ENCODE measurements at places on chromosomes 5 and 9.

GRCh38 chr5:108521841-108522506 is 140.1 kb upstream of the FBXL17 start:
- no peak for DNase-seq

DNA sequence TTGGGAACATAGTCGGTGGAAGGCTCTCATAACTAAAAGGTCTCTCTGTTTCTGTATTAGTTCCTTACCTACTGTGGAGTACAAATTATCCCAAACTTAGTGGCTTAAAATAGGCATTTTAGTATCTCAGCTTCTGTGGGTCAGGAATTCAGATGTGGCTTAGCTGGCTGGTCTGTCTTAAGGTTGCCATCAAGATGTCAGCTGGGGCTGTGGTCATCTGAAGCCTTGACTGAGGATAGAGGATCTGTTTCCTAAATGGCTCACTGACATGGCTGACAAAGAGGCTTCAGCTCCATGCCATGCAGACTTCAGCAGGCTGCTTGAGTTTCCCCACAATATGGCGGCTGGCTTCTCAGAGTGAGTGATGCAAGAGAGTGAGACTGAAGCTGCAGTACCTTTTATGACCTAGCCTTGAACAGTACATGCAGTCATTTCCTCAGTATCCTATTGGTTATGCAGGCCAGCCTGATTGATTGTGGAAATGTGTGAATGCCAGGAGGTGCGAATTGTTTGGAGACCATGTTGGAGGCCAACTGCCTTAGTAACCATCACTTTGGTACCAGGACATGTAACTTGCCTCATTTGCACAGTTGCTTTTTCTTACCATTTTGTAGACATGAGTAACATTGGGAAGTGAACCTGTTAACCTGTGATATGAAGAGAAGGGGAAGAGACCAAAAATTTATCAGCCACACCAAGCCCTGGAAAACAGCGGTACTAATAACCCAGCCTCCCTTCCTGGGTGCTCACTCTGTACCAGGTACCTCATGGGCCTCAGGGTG is 152.8 kb upstream of the IER5L start:
- no peak for DNase-seq

- DNase-seq: no peak
Measured at GRCh38 chr5:31866166-31866565, 227.2 kb downstream of the PDZD2 start.

DNA sequence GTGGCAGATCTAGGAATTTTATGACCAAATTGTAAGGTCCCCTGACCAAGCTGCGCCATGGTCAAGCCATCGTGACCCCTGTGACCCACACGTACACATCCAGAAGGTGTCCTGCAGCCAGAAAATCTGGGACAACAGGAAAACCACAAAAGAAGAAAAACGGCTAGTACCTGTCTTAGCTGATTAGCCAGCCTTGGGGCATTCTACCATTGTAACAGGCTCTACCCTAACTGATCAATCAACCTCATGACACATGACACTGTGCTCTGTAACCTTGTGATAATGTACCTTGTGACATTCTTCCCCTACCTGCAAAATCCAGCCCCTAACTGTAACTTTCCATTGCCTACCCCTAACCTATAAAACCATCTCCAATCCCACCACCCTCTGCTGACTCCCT is 43.6 kb downstream of the SPTLC1 start:
- DNase-seq: no peak

DNA sequence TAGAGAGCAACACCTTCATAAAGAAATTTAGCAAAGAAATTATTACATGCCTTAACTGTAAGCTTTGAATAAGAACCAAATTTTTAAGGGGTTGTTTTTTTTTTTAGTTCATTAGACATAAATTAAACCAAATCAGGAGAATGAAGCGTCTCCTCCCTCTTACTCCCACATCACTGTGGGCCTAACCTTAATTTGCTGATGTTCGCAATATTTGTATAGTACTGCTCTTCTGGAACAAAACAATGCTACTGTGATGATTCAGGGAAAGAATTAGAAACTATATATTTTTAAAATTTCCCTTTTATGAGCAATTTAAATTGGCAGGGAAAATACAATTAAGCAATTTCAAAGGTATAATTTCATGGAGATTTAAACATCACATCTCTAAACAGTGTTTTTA is 275.0 kb upstream of the C9orf72 start:
- no peak for DNase-seq

GRCh38 chr5:41356786-41357185 is 143.5 kb upstream of the C6 start:
- DNase-seq: no peak

- no peak for DNase-seq
Measured at GRCh38 chr9:107615321-107615720, 125.8 kb upstream of the KLF4 start.

DNA sequence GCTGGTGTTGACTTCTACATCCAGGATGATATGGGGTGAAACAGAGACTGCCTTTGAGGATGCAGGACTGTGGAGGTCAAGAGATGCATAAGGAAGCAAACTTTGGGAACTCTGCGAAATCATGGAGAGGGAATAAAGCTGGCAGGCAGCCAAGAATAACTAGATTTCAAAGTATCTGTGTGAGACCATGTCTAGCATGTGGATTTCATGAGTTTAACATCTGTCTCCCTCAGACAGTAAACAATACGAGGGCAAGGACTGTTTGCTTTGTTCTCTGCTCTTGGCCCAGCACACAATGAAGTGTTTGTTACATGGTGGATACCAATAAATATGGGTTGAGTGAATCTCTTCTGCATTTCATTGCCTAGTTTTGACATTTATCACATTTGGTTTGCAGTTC is 71.3 kb downstream of the RASEF start:
- DNase-seq: no peak

DNA sequence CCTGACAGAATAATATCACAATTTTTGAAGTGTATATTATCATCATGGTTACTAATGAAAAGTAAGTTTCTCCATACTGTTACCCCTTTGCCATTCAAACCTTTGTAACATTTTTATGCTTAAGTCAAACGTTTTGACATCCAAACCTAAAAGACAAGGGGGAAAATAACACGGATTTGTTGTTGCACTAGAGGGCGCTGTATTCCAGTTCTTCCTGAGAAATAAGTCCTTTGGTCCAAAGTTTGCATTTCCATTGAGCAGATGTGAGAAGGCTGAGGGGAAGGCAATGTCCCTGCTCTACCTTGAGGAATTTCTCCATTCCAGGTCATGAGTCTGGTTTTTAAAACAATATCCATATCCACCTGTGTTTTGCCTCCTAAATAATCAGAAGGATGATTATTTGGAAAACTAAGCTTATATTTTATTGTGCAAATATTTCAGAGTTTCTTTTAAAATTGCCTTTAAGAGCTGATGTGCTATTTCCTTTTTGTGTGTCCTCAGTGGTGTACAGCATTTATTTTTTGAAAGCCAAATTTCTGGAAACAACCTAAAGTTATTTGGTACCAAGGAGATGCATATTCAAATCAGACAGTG is 9.7 kb downstream of the LECT2 start:
- DNase-seq: no peak

DNA sequence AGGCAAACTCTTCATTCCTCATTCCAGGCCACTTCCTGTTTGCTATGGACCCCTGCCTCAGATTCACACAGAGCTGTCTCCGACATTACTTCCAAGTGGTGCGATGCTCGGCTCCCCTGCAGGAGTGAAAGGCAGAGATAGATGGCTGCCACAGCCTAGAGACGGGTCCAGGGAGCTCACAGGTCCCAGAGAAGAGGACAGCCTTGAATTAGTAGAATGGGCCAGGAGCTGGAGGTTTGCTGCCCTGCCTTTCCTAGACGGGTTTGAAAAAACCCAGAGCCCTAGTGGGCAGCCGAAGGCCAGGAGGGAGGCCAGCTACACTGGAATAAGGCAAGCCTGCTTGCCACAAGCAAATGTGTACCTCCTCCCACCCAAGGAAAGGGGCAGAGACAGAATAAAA is 1.8 kb downstream of the ANKRD34B start:
- DNase-seq: no peak

DNA sequence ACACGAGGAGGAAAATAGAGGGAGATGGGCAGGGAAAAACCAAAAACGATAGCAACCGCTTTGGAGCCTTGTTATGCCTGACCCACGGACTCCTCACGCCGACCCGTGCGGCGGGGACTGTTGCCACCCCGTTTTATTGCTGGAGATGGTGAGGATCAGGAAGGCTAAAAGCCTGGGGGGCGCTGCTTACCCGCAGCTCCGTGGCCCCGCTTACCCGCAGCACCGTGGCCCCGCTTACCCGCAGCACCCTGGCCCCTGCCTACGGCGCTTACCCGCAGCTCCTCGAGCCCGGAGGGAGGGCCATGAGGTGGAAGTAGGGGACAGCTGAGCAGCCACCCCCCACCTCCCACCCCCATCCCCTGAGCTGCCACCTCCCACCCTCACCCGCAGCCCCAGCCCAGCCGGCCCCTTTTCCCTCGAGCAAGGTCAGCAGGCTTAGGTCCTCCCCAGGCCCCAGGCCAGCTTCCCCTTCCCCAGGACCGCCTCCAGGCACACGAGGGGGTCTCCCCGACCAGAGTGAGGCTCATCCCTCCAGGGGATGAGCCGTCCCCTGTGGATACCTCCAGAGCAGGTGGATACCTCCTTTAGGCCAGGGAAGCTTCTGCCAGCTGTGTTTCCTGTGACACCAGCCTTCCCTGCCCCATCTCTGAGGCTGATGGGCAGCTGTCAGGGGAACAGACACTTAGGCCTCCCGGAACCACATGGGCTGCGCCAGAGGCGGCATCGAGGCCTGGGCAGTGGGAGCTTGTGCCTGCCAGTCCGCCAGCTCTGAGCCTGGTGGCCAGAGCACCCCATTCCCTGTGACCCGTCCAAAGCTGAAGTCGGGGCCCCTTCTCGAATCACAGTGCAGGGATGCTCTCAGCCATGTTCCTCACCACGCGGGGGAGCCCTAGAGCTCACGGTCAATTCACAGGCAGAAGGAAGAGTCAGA is 92.3 kb downstream of the LMX1B start:
- no peak for DNase-seq

GRCh38 chr5:116388564-116389258 is 185.9 kb downstream of the SEMA6A start:
- DNase-seq: no peak

DNA sequence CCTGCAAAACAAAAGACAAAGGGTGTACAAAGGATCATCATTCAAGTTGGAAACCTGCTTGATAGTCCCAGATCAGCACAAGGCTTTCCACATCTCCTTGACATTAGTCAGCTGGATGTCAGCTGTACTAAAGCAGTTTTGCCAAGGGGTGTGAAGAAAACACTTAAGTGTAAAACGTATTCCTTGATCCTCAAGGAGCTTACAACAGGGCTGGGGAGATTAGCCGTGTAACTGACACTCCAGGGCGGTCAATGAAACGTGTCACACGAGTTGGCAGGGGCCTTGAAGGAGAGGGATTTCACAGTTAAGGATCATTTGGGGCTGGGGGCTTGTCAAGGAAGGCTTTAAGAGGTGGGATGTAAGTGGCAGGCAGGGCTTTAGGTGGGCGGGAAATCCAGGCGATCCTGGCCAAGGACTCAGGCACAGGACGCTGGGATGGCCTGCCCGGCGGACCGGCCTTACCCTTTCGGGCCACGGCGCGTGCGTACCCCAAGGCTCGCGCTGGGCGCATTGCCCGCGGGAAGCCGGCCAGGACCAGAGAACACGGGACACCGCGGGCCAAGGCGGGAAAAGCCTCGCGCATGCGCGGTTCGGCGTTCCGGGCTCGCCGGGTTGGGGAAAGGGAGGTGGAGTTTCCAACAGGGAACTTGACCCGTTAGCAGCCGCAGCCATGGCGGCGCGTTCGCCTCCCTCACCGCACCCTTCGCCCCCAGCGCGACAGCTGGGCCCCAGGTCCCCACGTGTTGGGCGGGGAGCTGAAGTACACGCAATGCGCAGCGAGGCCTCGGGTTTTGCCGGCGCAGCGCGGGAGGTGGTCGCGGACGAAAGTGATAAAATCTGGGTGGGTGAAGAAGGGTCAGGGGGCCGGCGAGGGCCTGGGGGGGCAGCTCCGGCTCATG is at the start of gene CNTLN:
Gene CNTLN (plus strand): TSS at position 645 of the 899 bp plus-strand sequence. CDS start 26 bp downstream, at position 671.
- peak; percentile 48 for DNase-seq

GRCh38 chr5:99334936-99335335 is 406.1 kb upstream of the CHD1 start:
- DNase-seq: no peak

GRCh38 chr9:16386007-16386826 is 484.3 kb downstream of the BNC2 start:
- DNase-seq: no peak

GRCh38 chr9:131432597-131433301 is 38.9 kb downstream of the PRRC2B start:
- DNase-seq: no peak

DNA sequence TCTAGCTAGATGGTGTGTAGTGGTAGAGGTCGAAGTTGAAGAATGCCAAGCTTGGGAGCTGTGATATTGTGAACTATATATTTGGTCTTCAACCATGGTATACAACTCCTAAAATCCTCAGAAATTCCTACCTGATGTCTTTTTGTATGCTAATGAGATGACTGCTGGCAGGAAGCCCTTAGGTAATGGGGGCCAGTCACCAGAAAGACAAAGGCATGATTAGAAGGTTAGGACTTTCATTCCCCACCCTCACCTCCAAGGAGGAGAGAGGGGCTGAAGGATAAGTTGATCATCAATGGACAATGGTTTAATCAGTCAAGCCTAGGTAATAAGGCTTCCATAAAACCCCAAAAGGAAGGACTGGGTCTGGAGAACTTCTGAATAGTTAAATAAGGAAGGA is 285.7 kb upstream of the POU5F2 start:
- DNase-seq: no peak

- DNase-seq: no peak
Measured at GRCh38 chr9:91421128-91421765, 2.4 kb downstream of the NFIL3 start.

- no peak for DNase-seq
Measured at GRCh38 chr5:31783731-31784130, 144.8 kb downstream of the PDZD2 start.

DNA sequence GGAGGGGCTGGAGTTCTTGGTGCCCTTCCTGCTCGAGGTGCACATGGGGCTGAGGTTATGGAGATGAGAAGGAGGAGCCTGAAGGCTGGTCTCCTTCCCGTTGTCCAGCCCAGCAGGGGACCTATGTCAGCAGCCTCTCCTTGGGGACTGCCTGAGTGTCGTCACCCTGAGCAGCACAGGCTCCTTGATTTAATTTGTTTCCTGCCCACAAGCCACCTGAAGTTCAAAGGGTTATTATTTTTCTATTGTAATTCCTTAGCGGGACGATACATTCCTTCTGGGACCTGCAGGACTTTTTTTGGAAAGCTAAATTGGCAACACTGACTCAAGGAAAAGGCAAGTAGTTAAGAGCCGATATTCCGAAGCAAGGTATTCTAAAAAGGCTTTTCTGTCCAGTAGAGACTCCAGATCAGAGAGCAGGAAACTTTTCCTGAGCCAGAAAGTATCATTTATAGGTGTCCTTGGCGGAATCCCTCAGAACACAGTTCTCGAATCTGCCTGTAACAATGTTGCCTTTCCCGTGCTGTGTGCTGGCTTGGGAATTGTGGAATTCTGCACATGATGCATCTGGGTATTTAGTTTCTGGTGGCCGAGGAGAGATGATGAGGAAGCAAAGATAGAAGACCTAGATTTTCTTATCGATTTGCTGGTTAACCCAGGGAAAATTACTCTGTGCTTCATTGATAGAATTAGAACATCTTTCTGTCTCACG is 55.4 kb downstream of the ARHGAP26 start:
- no peak for DNase-seq

GRCh38 chr5:178279723-178280438 is 47.3 kb upstream of the PHYKPL start:
- peak; percentile 59 for DNase-seq

- no peak for DNase-seq
Measured at GRCh38 chr9:113837334-113837733, 38.8 kb upstream of the ZNF618 start.

All from GOT3 (cell line).